ENCODE measurements at places on chromosomes 3 and 15. TPM values are rescaled to one million over a fixed set of nuclear protein-coding genes. Genes with fewer than 3 reads are reported as not detected.

Gene POPDC2
- 0.26 TPM for total RNA-seq

Gene RTP4
- total RNA-seq, result 2.1 TPM

DNA sequence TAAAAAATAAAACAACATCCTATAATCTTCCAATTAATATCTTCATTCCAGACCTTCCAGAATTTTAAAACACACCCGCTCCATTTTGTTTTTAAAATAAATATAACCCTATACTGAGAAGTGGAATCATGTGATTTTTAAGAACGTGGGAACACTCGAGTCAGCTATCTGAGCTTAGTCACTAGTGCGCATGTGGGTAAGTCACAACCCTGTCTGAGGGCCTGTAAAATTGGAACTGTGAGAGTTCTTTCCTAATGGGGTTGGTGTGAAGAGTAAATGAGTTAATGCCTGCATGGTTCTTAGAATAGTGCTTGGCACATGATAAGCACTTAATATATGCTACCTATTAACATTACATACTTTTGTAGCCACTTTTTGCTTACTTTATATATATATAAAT lies 19.9 kb upstream of the POLR2M start:
- no peak for DNase-seq

- DNase-seq, result peak; percentile 54
These were observed 591.5 kb upstream of the CFAP20DC start for GRCh38 chr3:59641169-59641899.

DNA sequence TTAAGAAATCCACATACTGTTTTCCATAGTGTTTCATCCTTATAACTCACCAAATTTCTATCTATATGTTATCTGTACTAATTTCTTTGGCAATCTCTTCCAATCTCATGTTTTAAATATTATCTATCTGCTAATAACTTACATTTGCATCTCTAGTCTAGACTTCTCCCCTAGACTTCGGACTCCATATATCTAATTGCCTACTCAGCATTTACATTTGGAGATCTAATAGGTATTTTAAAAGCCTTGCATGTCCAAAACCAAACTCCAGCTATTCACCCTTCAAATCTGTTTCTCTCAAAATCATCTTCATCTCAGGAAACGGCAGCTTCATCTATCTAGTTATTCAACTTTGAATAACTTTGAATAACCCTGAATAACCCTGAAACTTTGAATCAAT lies 35.3 kb downstream of the ZNF385D start:
- no peak for DNase-seq

Measured in fibroblast of lung (primary cell).